ENCODE measurements at places on chromosomes 6 and 20.

- DNase-seq = no peak
Observed at GRCh38 chr6:108407904-108408827, 113.3 kb downstream of the AFG1L start.

- DNase-seq = no peak
Observed at GRCh38 chr6:152310371-152310954, 326.7 kb downstream of the SYNE1 start.

- no peak for DNase-seq
Observed at GRCh38 chr20:33097001-33097400, 17.6 kb downstream of the BPIFB4 start.

GRCh38 chr6:45610832-45611231, 233.1 kb upstream of the SUPT3H start:
- no peak for DNase-seq

DNA sequence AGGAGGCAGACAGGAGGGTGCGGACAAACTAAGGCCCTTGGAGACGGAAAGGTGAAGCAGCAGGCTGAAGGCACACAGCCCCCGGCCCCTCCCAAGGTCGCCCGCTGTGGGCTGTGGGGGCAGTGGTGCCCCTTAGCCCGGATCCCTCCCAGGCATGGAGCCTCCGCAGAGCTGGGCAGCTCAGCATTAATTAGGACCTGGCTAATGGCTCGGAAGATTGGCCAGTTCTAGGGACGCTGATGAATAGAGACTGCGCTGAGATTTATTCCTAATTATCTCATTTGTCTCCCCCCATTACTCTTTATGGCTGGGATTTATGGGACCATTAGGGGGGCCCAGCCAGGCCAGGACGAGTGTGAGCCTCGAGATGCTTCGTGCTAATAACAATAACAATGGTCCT, 20.4 kb downstream of the MDFI start:
- no peak for DNase-seq

- DNase-seq = no peak
Observed at GRCh38 chr20:50389438-50389807, 120.8 kb upstream of the PTPN1 start.

- no peak for DNase-seq
Observed at GRCh38 chr6:149763866-149764265, 14.3 kb downstream of the PCMT1 start.

GRCh38 chr20:17024513-17025119, 202.2 kb upstream of the PCSK2 start:
- no peak for DNase-seq

DNA sequence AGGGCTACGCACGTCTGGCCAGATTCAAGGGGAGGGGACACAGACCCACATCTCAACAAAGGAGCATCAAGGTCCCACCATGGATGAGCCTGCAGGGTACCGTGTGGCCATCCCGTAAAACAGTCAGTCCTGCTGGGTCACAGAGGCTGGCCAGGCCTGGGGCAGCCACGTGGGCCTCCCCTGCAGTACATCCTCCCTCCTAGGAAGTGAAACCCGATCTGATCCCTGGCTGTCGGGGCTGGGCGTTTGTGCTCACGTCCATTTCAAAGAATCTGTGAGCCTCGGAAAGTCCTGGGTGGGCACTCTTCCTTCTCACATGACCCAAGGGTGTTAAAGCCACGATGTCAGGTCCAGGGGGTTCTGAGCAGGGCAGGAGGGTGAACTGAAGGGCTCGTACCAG, 14.3 kb downstream of the SULF2 start:
- DNase-seq = no peak

GRCh38 chr6:39812853-39813533, 20.8 kb downstream of the DAAM2 start:
- DNase-seq = no peak

DNA sequence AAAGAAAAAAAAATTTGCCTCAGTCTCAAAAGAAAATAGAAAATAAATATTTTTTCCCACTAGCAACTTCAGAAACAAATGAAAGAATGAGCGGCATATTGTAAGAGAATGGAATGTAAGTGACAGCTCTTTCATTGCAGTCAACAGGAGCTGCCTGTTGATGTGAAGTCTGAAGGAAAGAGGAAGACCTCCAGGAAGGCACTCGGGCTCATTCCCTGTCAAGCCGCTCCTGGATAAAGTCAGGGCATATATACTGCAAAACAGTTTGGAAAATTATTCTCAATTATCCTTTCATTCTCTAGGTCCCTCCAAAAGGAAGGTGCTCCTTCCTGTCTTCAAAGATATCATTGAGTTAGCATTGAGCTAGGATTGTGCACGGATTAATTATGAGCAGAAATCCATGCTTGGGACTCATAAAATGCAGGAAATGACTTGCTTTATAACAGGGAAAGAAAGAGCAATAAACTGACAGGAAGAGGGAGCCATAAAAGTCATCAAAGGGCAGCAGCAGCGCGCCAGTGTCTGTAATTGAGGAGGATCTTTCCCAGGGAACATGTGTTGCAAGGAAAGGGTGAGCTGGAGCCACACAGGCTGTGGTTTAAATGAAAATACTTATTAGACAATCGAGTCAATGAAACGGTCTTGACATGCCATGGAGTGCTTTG, 218.2 kb downstream of the C6orf118 start:
- DNase-seq = no peak

DNA sequence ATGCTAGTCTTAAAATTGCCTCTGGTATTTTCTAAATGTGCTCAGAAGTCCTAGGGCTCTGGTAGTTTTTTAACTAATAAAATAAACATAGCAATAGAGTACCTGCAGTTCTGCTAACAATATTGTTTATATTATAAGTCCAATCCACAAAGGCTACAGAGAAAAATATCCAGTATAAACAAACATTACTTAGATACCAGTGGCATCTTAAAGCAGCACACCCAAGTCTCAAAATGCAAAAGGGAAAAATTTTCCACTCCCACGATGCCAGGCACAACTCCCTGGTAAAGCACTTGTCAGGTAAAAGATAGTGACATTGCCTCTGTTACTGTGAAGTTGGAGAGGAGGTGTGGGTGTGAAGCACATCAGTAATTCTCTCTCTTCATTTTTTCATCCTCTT, 123.3 kb downstream of the OGFRL1 start:
- DNase-seq = no peak

DNA sequence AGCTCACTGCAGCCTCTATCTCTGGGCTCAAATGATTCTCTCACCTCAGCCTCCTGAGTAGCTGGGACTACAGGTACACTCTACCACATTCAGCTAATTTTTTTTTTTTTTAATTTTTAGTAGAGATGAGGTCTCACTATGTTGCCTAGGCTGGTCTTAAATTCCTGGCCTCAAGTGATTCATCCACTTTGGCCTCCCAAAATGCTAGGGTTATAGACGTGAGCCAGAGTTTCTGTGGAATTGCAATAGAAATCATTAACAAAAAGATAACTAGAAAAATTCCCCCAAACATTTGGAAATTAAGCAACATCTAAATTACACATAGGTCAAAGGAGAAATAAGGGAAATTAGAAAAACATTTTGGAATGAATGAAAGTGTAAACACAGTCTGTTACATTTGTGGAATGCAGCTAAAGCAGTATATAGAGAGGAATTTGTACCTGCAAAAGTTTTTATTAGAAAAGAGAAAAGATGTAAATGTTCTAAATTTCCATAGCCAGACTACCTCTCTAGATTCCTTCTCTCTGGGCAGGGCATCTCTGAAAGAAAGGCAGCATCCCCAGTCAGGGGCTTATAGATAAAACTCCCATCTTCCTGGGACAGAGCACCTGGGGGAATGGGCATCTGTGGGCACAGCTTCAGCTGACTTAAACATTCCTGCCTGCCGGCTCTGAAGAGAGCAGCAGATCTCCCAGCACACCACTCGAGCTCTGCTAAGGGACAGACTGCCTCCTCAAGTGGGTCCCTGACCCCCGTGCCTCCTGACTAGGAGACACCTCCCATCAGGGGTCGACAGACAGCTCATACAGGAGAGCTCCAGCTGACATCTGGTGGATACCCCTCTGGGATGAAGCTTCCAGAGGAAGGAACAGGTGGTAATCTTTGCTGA, 51.3 kb downstream of the ATRN start:
- no peak for DNase-seq

DNA sequence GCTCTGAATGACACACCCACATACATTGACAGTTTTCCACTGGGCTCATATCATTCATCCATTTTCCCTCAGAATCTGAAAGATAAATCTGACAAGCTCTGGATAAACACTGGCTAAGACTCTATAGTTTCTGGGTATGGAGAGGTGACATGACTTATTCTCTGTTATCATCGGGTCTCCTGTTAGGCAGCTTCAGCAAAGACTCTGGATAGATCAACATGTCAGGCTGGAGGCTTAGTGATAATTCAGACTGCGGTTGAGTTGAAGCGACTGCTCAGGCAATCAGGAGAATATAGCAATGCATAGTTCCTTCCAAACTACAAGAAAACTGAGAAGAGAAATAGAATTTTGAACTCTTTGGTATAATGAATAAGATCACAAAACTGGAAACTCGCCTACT, 394.6 kb downstream of the CBLN4 start:
- no peak for DNase-seq

DNA sequence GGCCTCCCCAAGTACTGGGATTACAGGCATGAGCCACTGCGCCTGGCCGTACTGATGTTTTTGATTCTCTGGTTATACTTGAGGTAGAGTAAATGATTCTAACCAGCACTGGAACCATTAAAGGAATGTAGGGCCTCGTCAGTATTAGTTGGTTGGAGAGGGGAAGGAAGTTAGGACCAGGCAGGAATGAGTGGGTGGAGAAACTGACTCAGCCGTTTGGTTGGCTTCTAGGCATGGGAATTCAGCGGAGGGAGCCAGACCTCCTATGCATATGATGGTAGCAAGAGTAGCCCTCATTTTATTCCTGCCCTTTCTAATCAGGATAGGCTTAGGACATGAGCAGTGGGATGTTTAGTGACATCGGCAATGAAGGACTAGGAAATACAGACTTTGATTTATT, 19.0 kb upstream of the SERINC3 start:
- no peak for DNase-seq

DNA sequence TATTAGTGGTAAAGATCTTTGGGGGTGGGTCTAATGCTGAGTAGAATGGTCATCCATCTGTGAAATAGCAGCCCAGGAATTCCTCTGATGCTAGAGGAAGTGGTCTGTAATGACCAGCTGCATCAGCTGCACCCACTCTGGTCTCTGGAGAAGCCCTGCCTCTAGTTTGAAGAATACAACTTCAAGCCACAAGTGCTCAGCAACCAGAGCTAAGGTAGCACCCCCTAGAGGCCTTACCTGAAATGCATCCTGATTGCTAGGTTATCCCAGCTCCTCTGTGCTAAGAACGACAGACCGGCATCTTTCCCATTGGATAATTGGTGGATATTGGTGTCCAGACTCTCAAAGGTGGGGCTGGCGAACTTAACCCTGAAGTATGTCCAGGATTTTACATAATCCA, 58.2 kb downstream of the DNAH8 start:
- no peak for DNase-seq

DNA sequence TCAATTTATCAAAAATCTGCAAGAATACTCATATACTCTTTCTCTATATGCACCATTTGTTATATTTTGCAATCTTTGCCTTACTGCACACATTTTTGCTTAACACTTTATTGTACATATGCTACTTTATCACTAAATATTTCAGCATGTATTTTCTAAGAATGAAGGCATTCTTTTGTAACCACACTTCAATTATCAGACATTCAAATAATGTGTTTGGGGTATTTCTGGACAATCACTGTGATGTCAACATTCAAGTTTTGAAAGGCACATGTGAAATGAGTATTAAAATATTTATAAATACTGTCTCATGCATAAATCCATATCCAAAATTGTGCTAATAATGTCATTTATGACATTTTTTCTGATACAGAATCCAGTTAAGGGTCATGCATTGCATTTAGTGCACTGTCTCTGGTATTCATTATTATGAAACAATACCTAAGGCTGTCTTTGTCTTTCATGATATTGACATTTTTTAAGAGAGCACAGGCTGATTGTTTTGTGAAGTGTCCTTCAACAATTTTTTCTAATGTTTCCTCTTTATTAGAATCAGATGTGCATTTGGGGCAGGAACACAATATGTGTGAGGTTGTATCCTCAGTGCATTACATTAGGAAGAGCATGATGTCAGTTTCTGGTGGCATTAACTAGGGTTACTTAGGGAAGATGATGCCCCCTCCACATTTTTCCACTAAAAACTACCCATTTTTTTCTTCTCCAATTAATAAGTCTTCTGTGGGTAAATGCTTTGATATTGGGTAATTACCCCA, 105.7 kb downstream of the MTFR2 start:
- DNase-seq = no peak

DNA sequence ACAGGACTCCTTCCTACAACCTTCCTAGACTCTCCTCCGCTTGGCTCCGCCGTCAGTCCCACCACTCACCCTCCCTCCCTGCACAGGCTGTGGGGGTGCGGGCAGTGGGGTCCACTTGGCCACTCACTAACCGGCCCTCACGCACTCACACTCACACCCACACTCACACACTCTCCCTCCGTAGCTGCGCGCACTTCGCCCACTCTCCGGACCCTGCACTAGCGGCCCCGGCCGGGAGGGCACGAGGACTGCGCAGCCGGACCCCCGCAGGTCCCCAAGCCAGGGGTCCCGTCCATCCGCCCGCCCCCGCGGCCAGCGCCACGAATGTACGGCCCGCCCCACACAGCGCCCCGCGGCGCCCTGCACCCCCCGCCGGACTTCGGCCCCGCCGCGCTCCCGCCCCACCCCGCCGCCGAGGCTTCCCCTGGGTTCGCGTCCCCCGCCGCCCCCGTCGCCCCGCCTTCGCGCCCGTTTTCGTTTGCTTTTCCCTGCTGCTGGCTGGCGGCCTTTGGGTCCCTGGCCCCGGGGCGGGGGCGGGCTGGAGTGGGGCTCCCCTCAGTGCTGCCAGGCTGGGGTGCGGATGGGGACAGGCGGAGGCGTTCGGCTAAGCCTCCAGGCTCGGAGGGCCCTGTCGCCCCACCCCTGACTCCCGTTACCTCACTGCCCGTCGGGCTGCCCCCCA, 23.0 kb upstream of the SLC22A7 start:
- no peak for DNase-seq

Data from activated CD4-positive, CD25-positive, alpha-beta regulatory T cell treated with anti-CD3 and anti-CD28 coated beads, Interleukin-2, amount 50 U/mL, for 72 hours (primary cell).